ENCODE measurements at places on chromosomes 5 and 9.

DNA sequence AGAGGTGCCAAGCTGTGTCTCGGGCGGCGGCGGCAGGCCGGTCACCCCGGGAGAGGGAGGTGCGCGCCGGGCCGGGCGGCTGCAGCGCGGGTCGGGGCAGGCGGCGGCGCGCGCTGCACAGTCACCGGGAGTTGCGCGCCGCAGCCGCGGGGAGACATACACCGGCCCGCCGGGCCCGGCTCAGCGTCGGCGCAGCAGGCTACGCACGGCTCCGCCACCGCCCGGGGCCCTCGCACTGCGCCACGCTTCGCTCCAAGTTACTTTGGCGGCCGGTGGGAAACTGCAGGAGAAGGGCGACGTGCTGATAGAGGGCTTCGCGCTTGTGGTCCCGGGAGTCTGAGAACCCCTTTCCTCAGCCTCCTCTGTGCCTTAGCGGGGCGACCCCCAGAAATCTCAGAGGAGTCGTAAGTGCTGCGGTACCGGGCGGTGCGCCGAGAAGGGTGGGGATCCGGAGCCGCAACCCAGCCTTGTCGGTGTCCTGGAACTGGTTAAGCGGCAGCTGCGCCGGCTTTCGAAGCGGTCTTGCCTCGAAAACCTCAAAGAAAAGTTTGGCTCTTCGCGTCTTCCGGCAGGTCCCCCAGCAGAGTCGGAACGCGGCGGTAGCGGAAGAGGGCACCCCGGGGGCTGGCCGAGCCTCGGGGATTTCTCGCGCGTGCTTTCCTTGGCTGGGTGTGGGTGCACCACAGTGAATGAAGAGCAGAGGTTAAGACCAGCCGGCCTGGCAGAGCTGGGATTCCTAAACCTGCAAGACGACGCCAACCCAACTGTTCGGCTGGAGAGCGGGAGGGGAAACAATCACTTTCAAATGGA is at the start of gene EFNA5:
Gene EFNA5 (minus strand): TSS at position 6 of the 810 bp plus-strand sequence.
- DNase-seq: no peak

DNA sequence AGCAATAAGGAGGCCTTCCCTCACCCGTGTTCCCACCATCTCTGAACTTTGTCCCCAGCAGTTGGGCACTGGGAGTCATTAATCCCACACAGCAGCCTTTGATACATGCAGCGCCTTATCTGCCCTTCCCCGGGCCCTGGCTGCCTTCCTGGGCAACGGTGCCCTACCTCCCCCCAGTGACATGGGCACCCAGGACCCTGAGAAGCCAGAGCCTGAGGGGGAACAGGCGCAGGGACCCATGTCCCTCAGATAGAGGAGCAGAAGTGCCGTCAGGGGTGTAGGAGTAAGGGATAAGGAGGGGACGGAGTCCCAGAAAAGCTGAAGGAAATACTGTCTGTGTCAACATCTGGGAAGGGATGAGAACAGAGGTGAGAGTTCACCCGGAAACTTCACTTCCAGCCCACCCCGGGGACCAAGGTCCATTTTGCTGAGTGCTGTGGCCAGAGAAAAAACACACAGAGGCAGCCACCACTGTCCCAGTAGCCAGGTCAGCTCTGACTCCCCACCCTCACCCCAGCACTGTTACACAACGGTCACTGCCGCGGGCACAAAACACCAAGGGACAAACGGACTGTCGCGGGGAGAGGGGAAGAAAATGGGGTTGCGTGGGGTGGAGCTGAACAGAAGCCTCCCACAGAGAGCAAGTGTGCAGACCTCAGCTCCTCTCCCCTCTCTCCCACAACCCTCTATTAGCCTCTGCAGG is 3.8 kb downstream of the PCDH1 start:
- no peak for DNase-seq

GRCh38 chr5:67206461-67206860 is 9.9 kb upstream of the CD180 start:
- DNase-seq: no peak

DNA sequence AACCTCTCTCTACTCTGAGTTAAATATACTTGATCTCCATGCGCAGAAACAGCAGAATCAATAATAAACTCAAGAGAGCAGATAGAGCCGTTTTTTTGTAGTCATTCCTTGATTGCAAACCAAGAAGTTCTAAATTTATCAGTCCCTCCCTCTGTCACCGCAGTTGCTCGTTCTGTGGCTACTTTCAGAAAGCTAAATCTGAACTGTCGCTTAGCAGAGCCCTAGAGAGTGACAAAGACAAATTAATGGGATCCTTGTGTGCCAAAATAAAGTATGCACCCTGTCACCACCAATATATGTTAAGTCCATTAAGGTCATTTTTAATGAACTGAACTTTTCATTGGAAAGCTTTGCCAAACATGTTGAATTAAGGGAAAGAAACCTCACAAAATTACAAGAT is 218.3 kb downstream of the ADAMTSL1 start:
- no peak for DNase-seq

- no peak for DNase-seq
Measured at GRCh38 chr5:84724683-84725082, 340.0 kb upstream of the EDIL3 start.

GRCh38 chr5:135426102-135427082 is 20.8 kb downstream of the DCANP1 start:
- no peak for DNase-seq

DNA sequence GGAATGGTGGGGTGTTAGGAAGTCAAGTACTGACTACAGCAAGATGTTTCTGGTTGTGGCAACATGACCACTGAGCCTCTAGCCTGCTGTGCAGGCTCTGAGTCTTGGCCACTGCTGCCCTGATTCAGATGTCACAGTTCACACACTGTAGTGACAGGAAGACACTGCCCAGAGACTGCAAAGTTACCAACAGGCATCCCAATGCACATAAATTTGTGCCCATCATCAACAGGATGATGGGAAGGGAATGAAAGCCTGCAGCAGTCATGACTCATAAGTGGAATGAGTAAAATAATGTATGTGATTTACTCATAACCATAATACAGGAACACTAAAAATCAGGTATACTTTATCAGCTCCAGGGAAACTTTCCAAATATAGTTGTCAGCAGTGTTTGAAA is 251.6 kb upstream of the HAPLN1 start:
- no peak for DNase-seq

All from stimulated activated CD8-positive, alpha-beta memory T cell treated with anti-CD3 and anti-CD28 coated beads, Interleukin-2, amount 100 ng/mL, for 48 hours (primary cell).